ENCODE measurements at places on chromosomes 12 and 14.

GRCh38 chr12:90572778-90573177 lies 382.2 kb downstream of the CCER1 start:
- no peak for DNase-seq

GRCh38 chr12:52628841-52629240 lies 10.5 kb upstream of the KRT73 start:
- DNase-seq: no peak

GRCh38 chr12:62215506-62215905 lies 44.7 kb upstream of the USP15 start:
- no peak for DNase-seq

GRCh38 chr14:50344876-50345563 lies 32.9 kb downstream of the DMAC2L start:
- DNase-seq: no peak

DNA sequence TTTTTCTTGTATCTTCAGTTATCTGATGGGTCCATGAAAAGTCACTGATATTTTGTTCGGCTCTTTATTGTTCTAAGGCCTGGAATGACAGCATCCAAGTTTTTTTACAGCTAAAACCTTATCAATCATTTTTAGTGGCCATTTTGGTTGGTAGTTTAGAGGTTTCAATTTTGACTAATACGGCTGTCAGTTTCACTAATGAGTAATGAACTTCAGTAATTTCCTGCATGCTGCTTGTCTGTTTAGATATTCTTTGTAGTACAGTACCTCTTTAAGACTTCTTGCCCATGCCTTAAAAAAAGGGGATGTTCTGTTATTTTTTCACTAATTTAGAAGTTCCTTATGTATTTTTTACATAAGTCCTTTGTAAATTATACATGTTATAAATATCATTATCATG lies 176.7 kb downstream of the LRFN5 start:
- no peak for DNase-seq

DNA sequence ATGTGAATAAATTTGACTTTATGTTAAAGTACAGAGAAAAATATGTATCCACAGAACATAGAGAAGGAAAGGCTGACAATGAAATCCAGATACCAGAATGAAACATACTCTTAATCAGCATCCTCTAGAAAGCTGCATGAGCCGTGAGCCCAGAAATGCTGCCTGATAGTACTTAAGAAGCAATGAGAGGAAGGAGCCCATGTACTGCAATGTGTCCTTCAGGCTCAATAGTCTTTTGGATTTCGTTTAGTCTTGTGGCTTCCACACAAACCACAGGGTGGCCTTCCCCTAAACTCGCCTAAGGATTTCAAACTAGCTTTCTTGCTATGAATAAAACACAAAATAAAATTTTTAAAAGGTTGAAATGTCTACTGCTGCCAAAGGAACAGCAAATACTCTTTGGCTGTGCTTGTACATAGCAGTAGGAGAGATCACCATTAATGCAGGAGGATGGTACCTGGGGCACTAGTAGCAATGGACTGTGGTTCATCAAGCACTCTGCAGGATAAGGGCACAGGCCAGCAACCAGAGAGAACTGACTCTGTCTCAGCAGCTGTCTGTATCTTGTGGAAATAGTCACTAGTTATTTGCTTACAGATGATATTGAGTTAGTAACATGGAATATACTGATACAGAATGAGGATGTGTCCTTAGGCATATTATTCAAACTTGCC lies 988.3 kb upstream of the LRFN5 start:
- DNase-seq: no peak

- DNase-seq: no peak
These were observed 206.0 kb upstream of the DCN start for GRCh38 chr12:91388573-91388972.

GRCh38 chr12:10783252-10783651 lies 19.2 kb downstream of the TAS2R7 start:
- no peak for DNase-seq
